ENCODE measurements at places on chromosomes 1 and 21.

DNA sequence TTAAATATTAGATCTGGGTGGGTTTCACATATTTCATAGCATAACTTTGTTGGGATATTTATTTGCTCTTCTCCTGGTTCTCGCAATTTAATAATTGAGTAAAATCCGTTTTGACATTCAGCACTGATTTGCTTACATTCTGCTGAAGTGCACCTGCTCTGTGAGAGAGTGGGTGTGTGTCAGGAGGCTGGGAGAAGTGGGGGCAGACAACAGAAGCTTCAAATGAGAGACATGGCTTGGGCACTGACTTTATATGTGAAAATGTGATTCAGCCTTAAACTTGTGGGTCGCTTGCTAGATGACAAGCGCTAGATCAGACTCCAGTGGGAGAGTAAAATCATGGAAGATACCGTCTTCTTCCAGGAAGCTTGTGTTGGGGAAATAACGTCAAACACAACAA lies 32.4 kb upstream of the KCNA2 start:
- DNase-seq, result no peak

GRCh38 chr1:230125640-230126528 lies 58.8 kb downstream of the GALNT2 start:
- no peak for DNase-seq

- peak; percentile 76 for DNase-seq
Observed at GRCh38 chr1:161307892-161308638, 1.7 kb downstream of the MPZ start.

DNA sequence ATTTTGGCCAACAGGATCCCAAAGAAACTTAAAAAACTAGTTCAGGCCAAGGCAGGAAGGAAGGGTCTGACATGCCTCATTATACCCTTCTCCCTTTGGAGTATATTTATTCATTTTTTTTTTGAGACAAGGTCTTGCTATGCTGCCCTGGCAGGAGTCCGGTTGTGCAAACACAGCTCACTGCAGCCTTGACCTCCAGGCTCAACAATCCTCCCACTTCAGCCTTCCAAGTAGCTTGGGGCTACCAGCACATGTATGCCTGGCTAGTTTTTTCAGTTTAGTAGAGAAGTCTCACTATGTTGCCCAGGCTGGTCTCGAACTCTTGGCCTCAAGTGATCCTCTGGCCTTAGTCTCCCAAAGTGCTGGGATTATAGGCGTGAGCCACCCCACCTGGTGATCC lies 5.2 kb downstream of the YARS1 start:
- no peak for DNase-seq

- DNase-seq, result no peak
Observed at GRCh38 chr1:104706631-104707147, 957.0 kb downstream of the AMY1C start.

DNA sequence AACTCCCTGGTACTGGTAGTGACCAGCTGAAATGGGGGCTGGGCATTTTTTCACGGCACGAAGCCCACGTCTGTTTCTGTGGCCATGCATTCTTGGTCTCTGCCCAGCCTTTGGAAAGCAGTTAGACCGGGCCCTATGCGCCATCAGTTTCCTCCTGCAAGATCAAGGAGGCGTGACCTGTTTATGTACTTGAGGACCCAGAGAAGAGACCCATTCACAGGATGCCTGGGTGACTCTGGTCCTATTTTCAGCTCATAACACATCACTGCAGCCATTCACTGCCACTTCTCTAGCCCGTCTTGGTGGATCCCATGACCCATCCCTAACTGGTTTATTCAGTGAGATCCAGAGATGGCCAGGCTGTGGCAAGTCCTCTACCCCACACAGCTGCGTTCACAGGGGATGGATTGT lies 70.4 kb downstream of the SPSB1 start:
- DNase-seq, result no peak

- DNase-seq, result no peak
Observed at GRCh38 chr1:58722967-58723366, 23.1 kb upstream of the MYSM1 start.

DNA sequence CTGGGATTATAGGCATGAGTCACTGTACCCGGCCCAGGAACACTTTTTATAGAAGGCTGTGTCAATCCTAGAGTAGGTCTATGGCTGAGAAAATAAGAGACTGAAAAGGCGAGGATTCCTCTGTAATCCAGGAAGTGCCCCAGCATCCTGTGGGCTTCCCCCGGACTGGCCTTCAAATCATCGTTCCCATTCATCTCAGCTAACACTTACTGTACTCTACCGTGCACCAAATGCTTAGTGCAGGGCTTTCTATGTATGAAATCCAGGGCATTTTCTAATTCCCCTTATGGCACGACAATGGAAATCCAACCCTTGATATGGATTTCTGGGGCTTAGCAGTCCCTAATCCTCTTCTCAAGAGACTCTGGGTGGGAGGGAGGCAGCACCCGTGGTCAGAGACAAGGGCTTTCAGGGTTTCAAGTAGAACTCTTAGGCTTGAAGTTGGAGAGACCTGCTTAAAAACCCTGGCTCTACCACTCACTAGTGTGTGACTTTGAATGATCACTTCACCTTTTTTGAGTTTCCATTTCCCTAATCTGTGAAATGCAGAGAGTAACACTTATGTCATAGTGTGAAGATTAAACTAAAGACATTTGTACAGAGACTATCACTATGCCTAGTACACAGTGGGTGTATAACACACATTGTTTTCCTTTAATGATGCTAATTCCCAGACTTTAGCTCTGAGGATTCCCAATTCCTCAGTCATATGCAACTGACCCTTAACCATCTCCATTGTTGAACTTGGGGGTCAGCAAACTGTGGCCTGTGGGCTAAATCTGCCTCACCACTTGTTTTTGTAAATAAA lies 20.3 kb downstream of the MECR start:
- peak; percentile 61 for DNase-seq

DNA sequence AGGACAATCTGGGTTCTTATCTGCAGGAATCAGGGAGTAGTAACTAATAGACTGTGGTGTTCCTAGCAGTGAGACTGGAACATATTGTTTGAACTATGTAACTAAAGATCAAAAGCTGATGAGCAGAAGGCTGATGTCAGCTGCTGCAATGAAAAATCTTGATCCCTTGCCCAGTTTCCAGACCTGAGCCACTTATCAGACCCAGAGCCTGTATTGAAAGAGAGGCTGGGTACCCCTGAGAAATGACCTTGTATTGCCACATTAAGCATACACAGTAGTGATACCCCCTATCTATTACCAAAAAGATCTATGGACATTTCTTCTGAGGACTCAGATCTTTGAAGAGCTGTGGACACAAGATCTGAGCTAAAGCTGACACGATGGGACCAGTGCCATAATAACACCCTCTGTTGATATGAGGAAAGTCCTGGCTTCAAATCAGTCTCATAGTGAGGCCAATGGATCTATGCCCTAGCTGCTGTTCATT lies 178.0 kb upstream of the GALNT2 start:
- DNase-seq, result no peak

- DNase-seq, result no peak
Observed at GRCh38 chr1:202160377-202160940, at the start of gene PTPN7. TSS of gene PTPN7 (minus strand) at chr1:202160602. CDS start at chr1:202159402, 1,200 bp downstream.

DNA sequence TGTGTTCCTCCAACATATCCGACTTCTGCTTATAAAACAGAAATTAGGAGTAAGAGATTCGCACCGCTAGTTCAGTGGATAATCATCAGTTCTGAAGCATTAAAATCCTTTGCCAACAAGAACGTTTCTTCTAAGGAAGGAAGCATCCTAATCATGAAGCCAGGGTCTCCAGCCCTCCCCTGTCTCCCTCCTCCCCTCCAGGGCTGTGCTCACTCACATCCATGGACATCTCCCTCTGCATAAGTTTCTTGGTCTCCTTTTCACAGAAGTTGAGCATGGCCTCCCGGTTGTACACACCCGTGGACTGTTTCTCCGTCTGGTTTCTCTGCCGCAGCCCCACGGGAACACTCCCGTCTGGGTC lies 505 bp downstream of the LMOD1 start:
- no peak for DNase-seq

GRCh38 chr1:4690951-4691675 lies 36.7 kb downstream of the AJAP1 start:
- DNase-seq, result no peak

DNA sequence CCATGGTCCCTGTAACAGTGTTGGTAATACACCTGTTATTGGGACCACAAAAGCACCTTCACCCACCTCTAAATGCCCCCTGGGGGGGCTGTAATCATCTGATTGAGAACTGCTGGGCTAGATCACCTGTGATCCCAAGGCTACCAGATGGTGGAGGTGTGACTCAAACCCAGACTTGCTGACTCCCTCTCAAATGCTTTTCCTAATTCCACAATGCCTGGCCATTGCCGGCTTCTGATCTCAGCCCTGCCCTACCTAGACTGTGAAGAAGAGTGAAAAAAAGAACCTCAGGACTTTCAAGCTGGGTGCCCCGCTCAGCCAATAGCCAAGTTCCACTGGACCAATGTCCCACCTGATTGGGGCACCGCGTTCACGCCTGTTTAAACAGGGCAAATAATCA lies 9.6 kb downstream of the TMEM9 start:
- DNase-seq, result no peak

DNA sequence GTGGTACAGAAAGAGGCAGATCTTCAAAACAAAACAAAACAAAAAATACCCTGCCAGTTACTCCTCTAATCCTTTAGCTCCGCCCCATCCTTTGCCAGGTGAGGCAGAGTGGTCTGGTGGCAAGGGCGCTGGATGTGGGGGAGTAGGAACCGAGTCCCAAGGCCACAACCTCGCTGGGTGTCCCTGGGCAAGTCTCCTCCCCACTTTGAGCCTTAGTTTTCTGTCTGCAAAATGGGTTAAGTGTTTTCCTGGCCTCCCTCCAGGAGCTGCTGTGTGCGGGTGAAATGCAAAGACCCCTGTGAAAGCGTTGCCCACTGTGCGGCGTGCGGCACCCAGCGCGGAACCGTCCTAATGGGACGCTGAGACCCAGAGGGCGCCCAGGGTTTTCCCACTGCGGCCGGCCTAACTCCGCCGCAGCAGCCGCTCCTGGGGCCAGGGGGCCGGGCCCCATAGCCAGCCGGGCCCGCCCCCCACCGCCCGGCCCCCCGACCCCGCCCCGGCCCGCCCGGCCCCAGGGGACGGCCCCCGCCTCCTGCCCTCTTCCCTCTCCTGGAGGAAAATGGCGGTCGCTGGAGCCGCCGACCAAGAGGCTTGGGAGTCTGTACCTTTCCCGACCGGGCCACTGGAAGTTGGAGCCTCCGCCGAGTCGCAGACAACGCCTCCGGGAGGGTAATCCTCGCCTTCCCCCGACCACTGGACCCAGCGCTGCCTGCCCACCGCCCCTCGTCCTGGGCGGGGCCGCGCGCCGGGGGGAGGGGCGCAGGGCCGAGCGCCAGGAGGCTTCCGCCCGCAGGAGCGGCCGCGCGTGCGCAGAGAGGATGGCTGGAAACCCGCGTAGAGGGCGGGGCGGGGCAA lies at the start of the genes ERMAP and SVBP:
Gene ERMAP (plus strand): TSS at position 538 of the 855 bp plus-strand sequence. CDS start 13,327 bp downstream, outside the sequence.
Gene SVBP (minus strand): TSS at position 813 of the 855 bp plus-strand sequence. CDS start 853 bp downstream, outside the sequence.
- DNase-seq, result peak; percentile 62

- DNase-seq, result no peak
Observed at GRCh38 chr1:47827109-47827508, 170.1 kb downstream of the TRABD2B start.

GRCh38 chr1:76727520-76727919 lies 139.8 kb upstream of the ST6GALNAC5 start:
- DNase-seq, result no peak

DNA sequence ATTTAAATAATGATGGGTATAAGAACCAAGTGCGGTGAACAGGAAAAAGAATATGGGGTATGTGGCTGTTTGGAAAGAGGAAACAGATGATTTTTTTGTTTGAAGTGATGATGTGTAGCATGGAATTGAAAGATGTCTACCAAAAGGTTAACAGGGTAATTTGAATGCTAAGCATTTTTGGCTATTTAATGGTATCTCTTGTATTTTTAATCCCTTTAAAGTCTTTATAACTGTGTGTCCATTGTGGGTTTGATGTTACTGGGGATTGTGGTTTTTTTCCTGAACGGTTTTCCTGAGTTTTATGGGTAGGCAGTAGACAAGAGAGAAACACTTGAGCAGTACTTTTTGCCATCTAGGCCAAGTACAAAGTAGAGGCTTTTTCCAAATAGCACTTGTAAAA lies 63.2 kb downstream of the PRDM2 start:
- no peak for DNase-seq

DNA sequence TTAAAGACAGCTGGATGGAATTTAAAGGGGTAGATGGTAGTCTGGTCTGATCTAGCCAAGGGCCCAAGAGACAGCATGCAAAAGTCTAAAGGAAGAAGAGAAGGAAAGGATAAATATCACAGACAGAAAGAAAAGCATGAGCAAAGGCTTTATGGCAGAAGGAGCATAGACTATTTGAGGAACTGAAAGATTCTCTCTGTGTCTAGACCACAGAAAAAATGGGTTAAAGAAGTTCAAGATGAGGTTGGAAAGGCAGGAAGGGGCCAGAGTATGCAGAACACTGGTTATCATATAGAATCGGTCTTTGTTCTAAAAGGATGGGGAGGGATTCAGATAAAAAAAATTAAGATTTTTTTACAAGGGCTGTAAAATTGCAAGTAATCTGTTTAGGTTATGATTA lies 136.8 kb upstream of the SGIP1 start:
- DNase-seq, result no peak

DNA sequence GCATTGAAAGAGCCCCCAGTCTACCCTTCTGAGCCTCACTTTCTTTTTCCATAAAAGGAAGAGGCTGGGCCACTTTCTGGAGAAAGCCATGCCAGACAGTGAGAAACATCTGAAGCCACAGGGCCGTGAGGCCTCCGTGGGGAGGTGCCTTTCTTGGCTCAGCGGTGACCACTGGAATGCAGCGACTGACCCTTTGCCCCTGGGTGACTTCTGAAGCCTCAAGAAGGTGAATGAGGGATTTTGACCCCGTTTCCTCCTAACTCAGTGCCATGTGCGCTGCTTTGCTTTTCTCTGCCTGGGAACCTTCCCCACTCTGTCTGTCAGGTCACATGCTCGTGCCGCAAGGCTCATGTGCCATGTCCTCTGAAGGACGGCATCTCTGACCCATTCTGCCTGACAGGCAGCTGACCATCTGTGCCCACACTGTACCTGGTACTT lies 44.7 kb upstream of the A3GALT2 start:
- peak; percentile 90 for DNase-seq

- DNase-seq, result no peak
Observed at GRCh38 chr1:158754420-158754819, at the start of gene OR6K6. TSS of gene OR6K6 (plus strand) at chr1:158754720. CDS start at chr1:158754888, 168 bp downstream.

GRCh38 chr1:159921700-159922504 lies 3.4 kb downstream of the TAGLN2 start:
- DNase-seq, result peak; percentile 51

DNA sequence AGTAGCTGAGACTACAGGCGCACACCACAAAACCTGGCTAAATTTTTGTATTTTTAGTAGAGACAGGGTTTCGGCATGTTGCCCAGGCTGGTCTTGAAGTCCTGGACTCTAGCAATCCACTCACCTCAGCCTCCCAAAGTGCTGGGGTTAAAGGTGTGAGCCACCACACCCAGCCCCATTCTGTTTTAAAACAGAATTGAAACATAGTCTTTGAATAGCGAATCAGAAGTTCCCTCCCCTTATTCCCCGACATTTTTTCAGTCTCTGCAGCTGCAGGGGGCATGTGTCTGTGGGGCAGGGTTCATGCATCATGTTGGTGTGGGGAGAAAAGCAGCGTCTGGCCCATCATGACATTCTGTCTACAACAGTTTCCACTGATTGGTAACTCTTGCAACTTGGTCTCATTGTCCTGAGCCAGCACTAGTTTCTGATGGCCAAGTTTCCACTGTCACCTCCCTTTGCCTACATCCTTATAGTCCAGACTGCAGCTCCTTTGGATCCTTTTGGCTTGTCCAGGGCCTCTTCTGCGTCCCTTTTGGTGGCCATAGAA lies 15.6 kb upstream of the HHAT start:
- no peak for DNase-seq

All from amniotic epithelial cell (primary cell).